Endothelial cell of umbilical vein (primary cell): ENCODE measurements at places on chromosomes 6 and 20.

GRCh38 chr20:46378412-46379009 lies 27.9 kb downstream of the ELMO2 start:
- DNase-seq = no peak

DNA sequence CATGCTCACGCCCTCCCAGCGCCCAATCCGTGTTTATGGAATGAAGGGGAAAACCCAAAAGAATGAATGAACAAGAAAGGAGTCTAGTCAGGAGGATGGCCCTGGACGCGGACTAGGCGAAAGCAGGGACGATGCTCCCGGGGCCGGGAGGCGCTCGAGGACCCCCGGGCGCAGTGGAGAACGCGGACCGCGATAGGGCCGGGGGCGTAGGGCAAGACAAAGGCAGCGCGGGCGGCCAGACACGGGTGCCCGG lies 758 bp downstream of the GCLC start:
- no peak for DNase-seq

GRCh38 chr6:28124350-28124970 lies at the start of gene ZSCAN16:
TSS of gene ZSCAN16 (plus strand) at chr6:28124609. CDS start at chr6:28125444, 835 bp downstream.
- DNase-seq = peak; percentile 84

DNA sequence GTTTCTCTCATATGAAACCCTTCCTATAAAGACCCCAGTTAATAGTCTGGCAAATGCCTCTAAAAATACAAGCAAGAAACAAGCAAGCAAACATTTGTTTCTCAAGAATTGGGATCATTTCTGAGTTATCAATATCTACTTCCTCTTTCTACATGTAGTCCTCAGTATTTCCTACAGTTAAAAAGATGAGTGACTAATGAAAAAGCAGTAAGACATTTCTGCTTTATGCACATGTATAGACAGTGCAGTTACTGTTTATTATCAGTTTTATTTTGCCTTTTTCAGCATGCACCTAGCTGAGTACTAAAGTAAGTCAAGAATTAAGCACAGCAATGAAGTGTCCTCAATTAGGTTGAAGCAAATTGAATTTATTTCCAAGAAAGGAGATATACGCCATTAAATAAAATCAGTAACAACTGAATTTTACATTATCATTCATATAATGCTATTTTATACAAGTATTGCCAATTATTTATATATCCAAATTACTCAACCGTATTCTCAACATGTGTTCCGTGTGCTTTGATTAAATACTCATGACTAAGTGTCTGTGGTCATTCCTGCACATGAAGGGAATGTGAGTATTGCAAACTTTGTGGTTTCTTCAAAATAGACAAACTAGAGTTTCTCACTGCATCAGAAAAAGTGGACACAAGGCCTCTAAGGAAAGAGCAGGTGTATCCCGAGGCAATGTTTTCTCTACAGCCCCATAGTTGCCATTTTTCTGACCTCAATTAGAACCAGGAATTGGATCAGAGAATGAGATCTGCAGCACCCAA lies 159.3 kb upstream of the MARCKS start:
- DNase-seq = no peak

GRCh38 chr6:27889275-27889627 lies 22.9 kb downstream of the OR2B2 start:
- DNase-seq = no peak
